ENCODE measurements at places on chromosomes 2 and 18.

GRCh38 chr2:188170356-188170755, 121.3 kb upstream of the GULP1 start:
- DNase-seq, result no peak

GRCh38 chr2:235658351-235659174, 164.7 kb downstream of the AGAP1 start:
- DNase-seq, result no peak

DNA sequence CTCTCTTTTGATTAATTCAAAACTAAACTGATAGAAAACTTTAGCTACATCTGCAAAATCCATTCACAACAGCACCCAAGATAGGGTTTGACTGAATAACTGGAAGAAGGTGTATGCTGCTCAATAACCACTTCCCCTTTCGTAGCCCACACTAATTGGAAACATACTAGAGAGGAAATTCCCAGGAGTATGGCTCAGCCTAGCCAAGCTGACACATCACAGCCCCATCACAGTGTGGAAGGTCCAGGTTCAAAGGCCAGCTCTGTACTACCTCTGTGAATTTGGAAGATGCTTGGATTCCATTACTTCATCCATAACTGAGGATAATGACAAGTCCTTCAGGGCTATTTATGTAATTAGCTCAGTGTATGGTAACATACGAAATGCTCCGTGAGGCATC, 185.4 kb downstream of the FBXO15 start:
- DNase-seq, result no peak

GRCh38 chr18:54240629-54241107, 16.2 kb upstream of the MBD2 start:
- no peak for DNase-seq

- no peak for DNase-seq
Measured at GRCh38 chr18:8142131-8142711, 467.0 kb upstream of the RAB12 start.

- no peak for DNase-seq
Measured at GRCh38 chr2:105763076-105763475, 18.4 kb downstream of the NCK2 start.

DNA sequence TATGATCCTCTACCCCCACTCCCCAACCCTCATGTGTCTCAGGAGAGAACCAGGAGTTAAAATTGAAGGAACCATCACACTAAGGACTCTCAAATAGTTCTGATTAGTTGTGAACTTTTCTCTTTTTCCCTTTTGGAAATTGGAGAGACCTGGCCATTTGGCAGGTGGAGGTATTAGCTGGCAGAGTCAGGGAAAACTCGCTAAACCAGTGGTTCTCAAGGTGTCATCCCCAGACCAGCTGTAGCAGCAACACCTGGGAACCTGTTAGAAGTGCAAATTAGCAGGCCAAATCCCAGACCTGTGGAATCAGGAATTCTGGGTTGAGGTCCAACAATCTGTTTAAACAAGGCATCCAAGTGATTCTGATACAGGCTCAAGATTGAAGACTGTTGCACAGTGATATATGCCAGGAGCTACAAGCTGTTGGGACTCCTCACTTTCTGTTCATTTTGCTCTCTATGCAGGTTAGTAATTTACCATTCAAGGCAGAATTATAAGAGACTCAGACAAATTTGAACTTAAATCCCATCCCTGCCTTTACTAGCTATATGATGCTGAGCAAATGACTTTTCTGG, 2.8 kb upstream of the TMEM131 start:
- no peak for DNase-seq

DNA sequence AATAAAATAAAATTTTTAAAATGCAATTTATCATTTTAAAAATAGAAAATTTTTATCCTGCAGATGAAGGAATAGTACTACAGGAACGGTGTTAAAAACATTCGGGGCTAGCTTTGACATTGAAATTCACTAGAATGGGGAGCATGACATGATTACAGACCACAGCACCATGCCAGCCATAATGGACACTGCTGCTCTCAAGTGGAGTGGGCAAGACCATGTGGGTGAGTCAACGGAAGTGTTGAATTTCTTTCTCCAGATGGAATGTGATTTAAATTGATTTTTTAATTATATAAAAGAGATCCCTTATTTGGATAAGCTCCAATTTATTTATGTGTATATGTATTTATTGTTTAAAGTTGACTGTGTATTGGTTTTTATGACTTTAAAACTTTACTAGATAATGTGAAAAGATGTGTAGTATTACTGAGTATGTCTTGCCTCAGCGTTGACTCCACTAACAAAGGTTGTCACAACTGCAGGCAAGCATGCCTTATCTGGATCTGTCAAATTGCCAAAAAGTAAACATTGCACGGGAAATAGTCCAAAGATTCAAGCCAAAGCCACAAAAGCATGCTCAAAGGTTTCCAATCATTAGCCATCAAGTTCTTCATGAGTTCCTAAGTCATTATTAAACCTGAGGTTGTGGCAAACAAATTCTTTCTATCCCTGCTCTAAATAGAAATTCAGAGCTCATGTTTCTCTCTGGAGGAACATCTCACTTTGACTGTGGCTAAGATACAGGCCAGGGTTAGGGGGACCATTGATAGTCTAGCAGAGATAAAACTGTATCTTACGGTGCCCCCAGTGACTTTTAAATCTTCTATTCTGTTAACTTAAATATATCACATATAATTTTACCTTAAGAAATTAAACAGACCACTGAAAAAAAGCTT, 536.9 kb downstream of the TMX3 start:
- DNase-seq, result no peak

DNA sequence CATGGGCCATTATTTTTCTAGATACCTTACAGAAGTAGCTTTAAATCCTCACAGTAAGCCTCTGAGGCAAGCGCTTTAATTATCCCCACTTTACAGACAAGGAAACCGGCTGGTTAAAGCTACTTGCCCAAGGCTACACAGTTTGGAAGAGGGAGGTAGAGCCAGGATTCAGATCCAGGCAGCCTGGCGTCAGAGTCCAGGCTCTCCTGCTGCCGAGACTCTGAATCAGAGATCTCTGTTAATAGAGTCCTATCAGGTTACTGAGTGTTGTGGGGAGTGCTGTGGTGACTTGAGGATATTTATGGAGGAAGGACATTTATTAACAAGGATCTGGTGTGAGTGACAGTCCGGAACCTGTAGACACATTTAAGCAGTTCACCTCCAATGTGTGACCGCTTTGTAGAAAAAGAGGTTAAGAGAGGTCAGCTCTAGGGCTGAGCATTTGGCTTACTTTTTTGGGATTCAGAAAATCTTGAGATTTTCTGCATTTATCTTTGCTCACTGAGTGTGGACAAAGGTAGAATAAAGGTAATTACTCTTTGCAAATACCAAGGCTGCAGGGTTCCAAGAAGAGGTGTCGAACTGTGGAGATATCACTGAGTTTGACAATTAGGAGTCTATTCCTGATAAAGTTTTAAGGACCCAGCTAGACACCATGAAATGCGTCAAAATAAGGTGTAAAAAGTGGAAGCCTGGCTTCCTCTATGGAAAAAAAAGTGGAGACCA, 1.6 kb upstream of the CEP192 start:
- no peak for DNase-seq

GRCh38 chr18:76459687-76460350, 35.2 kb downstream of the ZNF516 start:
- DNase-seq, result no peak

GRCh38 chr2:75513616-75514170, 47.0 kb downstream of the EVA1A start:
- no peak for DNase-seq

- DNase-seq, result no peak
Measured at GRCh38 chr2:205411558-205411957, 270.7 kb upstream of the NRP2 start.

GRCh38 chr2:238336151-238336550, 15.8 kb downstream of the TRAF3IP1 start:
- no peak for DNase-seq

- DNase-seq, result no peak
Measured at GRCh38 chr2:127658641-127659407, 12.9 kb downstream of the GPR17 start.
